ENCODE measurements at places on chromosomes 12 and 14.

- no peak for DNase-seq
Measured at GRCh38 chr12:24507827-24508226, 441.1 kb downstream of the BCAT1 start.

DNA sequence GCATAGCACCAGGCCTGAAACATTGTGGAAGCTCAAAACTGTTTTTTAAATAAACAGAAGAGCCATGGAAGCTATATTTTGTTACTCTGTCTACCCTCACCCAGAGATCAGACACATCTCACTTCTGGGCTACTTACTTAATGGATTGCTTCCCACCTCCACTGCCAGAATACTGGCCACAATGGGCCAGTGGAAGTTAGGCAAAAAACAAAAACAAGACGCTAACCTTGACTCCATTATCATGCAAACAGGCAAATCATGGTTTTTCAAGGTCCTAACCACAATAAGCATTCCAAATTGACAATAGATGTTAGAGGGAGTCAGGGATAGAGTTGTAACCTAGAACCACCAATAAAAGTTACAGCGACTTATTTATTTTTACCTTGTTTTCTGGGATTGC is 52.7 kb upstream of the PTCSC3 start:
- no peak for DNase-seq

- DNase-seq = no peak
Measured at GRCh38 chr12:52066346-52067080, 3.3 kb upstream of the ATG101 start.

DNA sequence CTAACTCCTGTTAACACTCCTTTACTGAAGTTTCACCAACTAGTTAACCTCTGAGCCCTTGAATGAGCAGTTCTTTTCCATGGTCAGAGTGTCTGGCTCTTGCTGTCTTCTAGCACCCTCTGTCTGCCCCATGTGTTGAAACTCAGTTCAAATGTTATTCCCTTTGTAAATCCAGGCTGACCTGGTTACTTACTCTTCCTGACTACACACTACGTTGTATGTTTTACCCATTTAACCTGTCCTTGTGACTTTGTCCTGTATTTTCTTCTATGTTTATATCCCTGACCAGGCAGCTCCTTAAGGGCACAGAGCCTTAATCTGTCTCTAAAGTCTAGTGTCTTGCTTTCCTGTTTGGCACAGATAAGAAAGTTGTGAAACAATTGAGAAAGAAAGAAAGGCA is 389.0 kb upstream of the RPL10L start:
- DNase-seq = peak; percentile 29

DNA sequence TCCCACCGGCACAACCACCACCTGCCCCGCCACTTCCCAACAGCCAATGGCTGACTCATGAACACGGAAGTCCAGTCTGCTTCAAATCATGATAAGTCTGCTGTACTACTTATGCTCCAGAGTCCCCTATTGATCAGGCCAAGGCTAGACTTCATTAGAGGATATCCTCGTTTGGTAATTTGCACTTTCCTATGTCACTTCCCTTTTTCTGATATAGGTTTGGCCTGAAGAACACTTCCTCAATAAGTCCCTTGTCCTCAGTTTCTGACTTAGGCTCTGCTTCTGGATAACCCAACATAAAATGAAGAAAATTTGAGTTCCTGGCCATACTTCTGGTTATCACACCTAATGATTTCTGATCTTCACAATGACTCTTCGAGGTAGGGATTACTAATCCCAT is 45.3 kb downstream of the IFNG-AS1 start:
- DNase-seq = no peak

Data from NCI-H345 (cell line).